ENCODE measurements at places on chromosomes 6 and 20.

GRCh38 chr6:69489970-69490369 is 306.8 kb downstream of the LMBRD1 start:
- DNase-seq: no peak

GRCh38 chr6:131470534-131470933 is 102.5 kb upstream of the ARG1 start:
- no peak for DNase-seq

DNA sequence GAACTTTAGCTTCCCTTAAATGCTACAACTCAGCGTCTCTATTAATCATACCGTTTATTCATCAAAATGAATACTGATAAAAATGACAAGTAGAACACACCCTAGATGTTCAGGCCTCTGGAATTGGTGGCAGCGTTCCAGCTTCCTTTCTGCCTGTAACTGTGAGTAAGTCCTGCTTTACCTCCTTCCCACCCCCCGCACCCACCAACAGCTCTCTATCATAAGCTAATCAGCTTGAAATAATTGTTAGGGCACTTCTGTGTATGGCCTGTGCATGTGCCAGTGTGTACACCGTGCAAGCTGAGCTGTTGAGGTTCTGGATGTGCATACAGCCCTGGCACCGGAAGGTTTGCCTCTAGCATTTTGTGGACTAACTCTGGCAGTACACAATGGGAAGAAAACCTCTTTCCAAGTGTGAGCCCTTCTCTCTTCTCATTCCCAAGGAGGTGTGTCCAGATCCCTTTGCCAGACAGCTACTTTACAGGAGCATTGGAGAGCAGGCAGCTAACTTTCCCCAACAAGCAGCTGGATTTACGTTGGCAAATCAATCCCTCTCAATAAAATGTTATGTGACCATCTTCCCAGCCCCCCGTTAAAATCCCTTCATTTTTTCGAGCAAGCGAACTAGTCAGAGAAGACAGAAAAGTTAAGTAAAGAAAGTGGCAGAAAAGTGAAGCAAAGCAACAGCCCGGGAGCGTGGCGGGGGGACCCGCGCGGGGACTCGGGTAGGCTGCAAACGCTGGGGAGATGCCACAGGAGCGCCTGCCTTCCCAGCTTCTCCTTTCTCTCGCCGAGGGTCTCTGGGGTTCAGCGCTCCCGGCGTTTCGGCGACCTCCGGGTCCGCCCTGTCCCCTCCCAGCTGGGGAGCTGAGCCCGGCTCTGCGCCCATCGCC is 803 bp upstream of the ADGRG6 start:
- no peak for DNase-seq

GRCh38 chr6:111804627-111805235 is 68.5 kb downstream of the FYN start:
- DNase-seq: peak; percentile 53

DNA sequence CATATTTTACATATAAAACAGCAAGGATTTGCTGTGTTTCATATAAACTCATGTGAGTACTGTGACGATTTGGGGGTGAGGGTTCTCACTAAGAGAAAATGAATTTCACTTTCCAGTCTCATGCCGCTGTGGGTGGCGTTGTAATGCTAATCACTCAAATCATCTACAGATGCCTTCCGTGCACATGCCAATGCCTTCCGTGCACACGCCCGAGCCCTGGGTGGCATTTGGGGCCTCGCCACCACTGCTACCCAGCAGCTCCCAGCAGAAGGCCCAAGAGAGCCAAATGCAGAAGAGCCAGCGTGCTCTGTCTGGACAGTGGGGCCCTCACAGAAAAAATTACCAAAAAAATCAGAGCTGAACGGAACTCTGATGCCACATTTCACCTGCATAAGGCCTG is 53.7 kb downstream of the WDR27 start:
- no peak for DNase-seq

DNA sequence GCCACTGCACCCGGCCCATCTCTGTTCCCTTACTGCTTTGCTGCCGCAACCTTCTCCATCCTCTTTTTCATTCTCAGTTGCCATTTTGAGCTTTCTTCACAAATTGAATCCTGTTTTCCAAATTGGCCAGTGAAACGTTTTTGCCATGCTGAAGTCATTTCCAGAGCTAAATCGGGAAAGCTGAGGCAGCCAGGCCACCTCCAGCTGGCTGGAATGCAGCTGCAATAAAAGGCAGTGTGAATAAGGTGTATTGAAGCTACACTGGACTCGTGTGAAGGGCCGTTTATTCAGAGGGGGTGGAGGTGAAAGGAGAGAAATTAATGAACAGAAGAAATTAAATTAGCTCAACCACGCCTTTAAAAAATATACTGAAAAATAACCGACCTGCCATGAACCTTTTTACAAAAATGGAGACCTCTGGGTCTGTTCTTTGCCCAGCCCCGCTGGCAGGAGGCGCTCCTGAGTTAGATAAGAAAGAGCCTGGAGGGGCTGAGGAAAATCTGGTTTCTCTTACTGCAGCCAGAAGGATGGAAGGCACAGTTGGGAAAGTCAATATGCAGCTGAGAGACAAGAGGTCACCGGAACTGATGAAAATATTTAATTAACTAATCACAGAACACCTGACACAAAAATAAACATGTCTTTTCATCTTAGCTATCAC is 283.9 kb downstream of the FOXC1 start:
- no peak for DNase-seq

GRCh38 chr6:167162591-167162990 is 4.8 kb upstream of the GPR31 start:
- no peak for DNase-seq

DNA sequence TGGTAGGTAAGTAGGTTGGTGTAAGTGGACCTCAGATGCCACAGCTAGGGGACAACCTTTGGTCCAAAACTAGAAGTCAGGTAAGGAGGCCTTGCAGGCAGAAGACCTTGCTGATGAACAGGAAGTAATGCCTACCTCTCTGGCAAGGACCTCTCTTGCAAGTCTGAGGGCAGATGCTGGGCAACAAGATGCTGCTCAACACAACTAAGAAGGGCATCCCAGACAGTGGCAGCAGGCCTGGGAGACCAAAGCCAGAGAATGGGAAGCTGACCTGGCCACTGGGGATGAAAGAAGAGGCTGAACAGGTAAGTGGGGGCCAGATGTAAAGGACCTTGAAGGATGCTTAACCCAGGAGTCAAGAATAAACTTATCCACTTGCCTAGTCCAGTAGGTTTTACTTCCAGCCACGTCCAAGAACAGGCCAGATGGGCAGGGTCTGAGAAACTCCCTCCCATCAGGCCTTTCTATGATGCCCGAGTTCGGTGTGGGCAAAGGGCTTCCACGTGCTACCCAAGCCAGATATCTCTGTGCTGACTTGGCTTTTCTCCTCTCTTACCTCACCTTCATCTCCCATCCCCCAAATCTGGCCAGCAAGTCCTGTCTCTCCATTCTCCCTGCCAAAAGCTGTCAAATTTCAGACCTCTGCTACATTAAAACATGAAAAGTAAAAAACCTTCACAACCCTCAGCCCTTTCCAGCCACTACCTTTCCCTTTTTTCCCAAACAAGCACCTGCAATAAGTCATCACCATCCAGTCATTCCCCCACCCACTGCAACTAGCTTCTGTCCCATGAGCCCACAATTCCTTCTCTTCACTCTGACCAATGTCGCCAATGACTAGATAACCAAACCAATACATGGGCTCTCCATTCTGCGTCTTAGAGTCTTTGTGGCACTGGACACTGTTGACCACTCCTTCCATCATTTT is 11.5 kb upstream of the PLCG1 start:
- no peak for DNase-seq
